ENCODE measurements at places on chromosomes 1 and 21.

DNA sequence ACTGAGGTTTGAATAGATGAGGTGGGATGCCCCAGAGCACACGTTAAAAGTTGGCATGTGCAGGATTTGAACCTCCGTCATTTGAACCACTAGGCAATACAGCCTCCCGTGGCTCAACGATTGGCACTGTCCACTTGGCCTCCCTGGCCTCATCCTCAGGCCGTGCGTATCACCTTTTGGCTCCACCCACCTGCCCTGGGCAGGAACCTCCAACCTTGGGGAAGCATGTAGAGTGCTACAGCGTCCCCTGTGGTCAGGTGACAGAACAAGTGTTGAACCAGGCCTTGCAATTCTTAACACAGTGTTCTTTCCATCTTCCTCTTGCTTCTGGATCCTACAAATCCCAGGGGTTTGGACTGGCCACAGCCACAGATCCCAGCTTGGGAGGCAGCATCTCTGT, 112.6 kb downstream of the PAX7 start:
- no peak for DNase-seq

DNA sequence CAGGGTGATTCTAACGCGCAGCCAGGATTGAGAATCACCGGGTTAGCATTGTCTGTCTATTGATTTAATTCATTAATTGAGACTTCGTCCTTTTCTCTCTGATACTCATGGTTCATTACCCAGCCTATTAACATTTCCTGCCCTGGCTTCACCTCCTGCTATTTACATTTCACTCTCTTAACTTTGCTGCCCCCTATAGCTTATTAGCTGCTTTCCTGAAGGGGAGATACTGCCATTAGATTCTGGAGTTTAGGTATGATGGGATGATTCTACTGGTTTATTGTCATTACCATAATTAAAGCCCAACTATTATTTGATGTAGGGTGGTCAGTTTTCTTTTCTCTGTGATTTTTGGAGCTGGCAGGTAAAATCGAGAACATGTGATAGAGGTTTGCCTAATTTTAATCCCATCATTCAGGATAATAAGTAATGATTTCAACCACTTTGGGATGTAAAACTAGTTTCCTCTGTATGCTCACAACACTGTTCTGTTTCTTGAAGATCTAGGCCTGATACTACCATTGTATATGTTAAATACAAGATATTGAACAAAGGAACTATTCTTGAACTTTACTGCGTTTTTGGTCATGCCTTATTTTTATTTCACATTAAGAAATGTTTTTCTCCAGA, 6.4 kb downstream of the PPP2R5A start:
- no peak for DNase-seq

- no peak for DNase-seq
Measured at GRCh38 chr1:162232034-162232711, 144.5 kb downstream of the SPATA46 start.

- DNase-seq: no peak
Measured at GRCh38 chr1:15277447-15277838, 30.4 kb downstream of the FHAD1 start.

- DNase-seq: no peak
Measured at GRCh38 chr1:224689374-224689773, 73.3 kb downstream of the CNIH3 start.

- DNase-seq: no peak
Measured at GRCh38 chr1:173406783-173407230, 70.3 kb upstream of the PRDX6 start.

GRCh38 chr1:183632114-183632513, 3.5 kb downstream of the ARPC5 start:
- no peak for DNase-seq

GRCh38 chr1:119781434-119782210, 12.9 kb upstream of the HMGCS2 start:
- no peak for DNase-seq

DNA sequence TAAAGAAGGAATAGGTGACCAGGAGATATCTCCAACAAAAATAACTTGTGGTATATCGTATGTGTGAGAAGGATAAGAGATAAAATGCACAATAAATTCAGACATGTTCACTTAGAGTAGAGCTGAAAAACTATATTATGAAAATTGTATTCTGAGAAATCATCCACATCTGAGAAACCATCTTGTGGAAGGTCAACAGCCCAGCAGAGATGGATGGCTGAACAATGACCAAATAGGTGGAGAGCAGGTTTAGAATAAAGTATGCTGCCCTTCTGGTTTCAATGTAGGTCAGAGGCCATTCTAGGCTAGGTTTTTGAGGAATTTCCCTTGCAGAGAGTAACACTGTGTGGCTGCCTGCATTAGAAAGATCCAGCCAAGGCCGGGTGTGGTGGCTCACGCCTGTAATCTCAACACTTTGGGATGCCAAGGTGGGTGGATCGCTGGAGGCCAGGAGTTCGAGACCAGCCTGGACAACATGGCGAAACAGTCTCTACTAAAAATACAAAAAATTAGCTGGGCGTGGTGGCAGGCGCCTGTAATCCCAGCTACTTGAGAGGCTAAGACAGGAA, 8.8 kb upstream of the UAP1 start:
- DNase-seq: no peak

GRCh38 chr21:46065215-46065913, 32.5 kb upstream of the COL6A2 start:
- DNase-seq: no peak

GRCh38 chr1:58718435-58718834, 18.6 kb upstream of the MYSM1 start:
- no peak for DNase-seq

DNA sequence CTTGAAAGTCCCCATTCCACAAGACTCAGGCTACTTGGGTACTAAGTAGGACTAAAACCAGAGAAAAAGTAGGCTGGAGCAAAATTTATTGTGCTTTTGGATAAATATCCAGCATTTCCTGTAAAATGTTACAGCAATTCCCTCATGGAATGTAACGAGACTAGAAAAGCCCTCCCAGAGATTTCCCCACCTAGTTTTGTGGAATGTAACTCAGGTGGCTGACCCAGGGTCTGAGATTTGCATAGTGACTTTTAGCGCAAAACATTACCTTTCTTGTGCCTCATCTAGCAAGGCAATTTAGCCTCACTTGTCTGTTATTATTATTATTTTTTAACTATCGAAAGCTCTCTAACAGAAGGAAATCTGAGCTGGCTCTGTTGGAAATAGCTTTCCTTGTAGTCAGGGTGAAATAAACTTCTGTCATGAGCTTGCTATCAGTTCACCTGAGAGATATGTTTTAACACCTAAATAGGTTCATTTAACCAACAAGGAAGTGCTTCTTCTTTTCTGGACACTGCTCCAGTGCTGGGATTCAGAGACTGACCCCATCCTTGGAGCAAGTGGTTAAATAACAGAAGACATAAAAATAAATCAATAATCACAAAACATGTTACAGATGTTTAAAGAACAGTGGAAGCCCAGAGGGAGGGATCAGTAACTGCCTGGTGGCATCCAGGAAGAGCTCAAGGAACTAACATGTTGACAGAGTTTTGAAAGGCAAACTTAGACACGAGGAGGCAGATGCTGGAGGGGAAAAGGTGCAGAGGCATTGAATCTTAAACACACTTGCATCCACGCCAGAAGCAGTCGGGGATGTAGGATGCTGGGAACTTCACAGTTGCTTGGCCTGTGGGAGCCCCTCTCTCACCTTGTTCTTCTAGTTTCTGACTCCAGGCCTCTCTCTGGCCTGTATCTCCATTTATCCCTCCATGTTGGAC, 68.3 kb upstream of the RHOU start:
- DNase-seq: no peak

DNA sequence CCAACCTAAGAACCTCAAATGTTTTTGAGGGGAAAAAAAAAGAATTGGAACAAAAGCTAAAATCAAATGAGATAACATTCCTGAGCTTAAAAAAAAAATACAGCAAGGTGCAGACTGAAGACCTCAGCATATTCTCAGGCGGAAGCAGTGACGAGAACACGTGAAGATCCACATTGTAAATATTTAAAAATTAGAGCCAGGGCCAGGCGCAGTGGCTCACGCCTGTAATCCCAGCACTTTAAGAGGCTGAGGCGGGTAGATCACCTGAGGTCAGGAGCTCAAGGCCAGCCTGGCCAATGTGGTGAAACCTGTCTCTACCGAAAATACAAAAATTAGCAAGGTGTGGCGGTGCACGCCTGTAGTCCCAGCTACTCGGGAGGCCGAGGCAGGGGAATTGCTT, 15.7 kb downstream of the TFB2M start:
- no peak for DNase-seq

DNA sequence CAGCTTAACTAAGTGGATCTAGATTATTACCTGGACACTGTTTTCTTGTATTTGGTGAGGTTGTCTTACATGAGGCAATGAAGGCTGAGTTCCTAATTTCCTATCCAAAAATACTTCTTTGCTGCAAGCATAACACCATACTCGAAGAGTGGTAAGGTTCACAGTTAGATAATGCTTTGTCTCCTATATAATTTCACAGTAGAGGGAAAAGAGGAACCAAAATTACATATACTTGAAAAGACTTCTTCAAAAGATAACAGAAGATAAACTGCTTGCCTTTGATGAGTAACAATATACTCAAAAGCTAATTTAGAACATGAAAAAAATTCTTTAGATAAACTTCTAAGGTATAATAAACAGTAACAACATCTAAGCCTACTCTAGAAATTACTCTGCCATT, 20.4 kb downstream of the USP33 start:
- DNase-seq: no peak

DNA sequence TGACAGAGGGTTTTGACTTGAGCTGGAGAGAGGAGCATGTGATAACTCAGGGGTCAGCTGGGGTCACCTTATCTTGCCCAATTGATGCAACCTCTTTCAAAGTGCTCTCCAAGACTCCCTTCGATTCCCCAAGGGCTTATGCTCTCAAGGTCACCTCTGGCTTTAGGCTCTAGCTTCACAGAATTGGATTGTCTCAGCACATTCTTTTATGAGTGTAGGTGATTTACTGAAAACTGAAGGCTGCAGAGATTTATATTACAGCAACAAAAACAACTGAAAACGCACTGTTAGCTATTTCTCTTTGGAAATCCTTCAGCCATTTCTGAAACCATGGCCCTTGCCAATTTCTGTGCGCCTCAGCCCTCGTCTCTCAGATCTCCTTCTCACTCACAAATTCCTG, 34.5 kb upstream of the MAP1LC3C start:
- DNase-seq: no peak

- no peak for DNase-seq
Measured at GRCh38 chr21:45845063-45845769, 136.4 kb upstream of the COL6A1 start.

GRCh38 chr1:241834733-241835377, 13.1 kb upstream of the EXO1 start:
- DNase-seq: no peak

GRCh38 chr1:109649491-109649914, 6.4 kb upstream of the GSTM4 start:
- no peak for DNase-seq

- DNase-seq: no peak
Measured at GRCh38 chr1:175632667-175633066, 110.7 kb downstream of the TNR start.
